ENCODE measurements at places on chromosomes 2 and 18. TPM values are rescaled to one million over a fixed set of nuclear protein-coding genes. Genes with fewer than 3 reads are reported as not detected.

DNA sequence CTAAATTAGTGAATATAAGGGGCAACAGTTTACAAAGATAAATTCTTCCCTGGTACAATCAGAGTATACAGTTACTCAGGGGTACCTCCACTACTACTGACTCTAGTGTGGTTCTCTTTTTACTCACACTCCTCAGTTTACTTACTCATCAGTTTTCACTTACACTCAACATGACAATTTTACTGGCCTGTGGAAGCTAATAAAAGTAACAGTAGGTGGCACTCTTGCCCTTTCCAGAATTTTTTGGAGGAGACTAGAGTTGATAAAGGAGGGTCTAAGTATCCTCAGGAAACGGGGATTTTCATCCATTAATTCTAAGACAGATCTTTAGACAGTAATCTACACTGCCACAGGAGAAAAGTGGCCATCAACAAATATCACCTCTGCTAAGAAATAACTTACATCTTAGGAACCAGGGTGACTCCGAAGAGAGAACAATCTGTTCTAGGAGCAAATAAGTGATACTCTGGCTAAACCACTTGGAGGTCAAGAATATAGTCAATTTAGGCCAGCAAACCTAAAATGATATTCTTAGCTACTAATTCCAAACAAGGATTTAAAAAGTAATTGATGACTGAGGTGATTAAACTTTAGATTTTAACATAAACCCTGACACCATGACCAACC is 61.3 kb downstream of the ATL2 start:
- DNase-seq: no peak

DNA sequence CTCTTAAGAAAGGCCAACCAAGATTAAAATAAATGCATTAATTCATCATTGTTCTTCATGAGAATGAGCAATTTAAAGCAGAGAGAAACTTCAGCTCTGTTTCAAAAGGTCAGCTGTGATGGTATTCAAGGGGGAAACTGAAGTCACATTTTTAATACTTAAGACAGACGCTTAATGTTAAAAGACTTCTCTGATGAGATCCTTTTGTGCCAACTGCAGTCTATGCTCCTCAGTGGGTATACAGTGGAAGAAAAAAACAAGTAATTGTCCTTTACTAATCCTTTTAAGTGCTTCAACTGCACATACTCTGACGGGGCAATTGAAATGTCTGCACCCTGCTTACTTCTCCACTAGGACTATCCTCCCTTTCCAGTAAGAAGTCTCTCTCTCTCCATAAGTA is 309.7 kb downstream of the GULP1 start:
- DNase-seq: no peak

GRCh38 chr2:215241791-215242305 is 70.0 kb upstream of the ATIC start:
- DNase-seq: no peak

DNA sequence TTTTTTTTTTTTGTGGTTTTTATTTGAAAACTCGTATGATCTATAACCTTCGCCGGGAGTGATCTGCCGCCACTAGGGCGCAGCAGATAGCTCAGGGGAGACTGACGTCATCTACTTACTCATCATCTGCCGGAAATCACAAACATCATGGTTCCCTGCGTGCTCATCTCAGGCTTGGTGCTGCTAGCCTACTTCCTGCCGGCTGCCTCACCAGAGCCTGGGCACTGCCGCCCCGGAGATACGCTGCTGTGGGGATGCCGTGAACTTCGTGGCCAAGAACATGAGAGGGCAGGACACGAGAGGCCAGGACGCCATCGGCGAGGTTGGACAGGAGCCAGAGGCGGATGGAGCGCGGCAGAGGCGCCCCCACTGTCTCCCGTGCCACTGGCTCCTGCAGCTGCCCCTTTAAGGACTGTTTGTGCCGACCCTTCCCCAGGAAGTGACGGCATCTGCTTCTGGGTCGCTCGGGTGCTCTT is 68.8 kb downstream of the DOK6 start:
- peak; percentile 62 for DNase-seq

- DNase-seq: no peak
Measured at GRCh38 chr2:178280244-178280852, 86.0 kb downstream of the OSBPL6 start.

GRCh38 chr2:25132299-25132635 is 36.1 kb downstream of the POMC start:
- DNase-seq: no peak

GRCh38 chr2:97747716-97748115 is 34.3 kb downstream of the ZAP70 start:
- no peak for DNase-seq

DNA sequence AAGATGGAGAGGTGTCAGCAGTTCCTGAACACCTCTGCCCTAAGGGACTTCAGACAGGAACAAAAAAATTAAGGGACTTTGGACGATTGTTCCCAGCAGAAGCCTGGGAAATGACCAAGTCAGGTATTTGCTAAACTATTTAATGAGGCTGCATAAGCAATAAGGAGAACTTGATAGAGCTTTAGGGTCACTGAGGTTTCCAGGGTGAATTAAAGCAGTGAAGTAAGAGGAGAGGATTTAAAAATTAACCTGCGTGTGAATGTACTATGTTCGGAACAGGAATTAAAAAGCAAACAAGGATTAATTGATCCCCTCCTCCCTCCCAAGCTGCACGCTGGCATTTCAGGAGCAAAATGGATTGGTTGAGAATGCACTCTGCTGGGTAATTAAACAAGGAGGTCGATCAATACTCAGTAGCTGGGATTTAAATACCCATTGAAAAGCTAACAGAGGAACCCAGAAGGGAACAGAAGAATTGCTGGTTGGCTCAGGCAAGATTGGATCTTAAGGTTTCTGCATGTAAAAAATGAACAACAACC is 157.2 kb downstream of the RNF152 start:
- DNase-seq: no peak

DNA sequence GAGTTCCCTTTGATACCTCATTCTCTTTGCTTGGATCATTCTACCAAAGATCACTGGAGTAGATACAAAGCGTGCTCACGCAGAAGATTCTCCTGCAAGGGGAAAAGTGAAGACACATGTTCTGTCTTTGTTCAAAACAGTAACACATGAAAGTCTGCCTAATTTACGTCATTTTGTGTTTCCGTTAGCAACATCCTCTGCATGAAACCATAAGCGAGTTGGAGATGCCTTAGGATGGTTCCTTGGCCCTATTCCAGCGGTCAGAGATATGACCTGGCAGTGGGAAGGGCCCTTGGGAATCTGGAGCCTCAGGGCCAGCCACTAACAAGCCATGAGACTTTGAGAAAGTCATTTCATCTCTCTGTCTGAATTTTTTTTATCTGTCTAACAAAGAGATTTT is 180.9 kb upstream of the TWIST2 start:
- peak; percentile 60 for DNase-seq

GRCh38 chr18:25876330-25876948 is 214.0 kb downstream of the SS18 start:
- DNase-seq: no peak

GRCh38 chr2:138440759-138441158 is 60.8 kb upstream of the SPOPL start:
- DNase-seq: no peak

DNA sequence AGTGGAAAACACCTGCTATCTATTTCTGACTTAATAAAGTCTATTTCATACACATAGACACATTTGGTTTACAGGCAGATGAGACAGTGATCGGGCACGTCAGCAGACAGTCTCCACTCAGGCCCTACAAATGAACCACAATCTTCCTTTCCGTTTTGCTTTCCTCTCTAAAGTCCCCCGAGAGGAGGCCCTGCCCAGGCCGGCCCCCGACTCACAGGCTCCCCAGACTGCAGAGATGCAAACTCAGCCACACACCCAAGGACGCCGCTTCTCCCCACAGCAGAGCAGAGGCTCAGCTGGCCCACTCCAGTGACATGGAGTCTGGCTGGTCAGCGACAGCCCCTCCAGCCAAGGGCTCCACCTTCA is 9.3 kb upstream of the MTERF4 start:
- no peak for DNase-seq

- DNase-seq: no peak
Measured at GRCh38 chr2:212037062-212037461, 501.5 kb downstream of the ERBB4 start.

GRCh38 chr18:5890331-5891183 is 4.8 kb downstream of the TMEM200C start:
- DNase-seq: no peak

GRCh38 chr2:70680735-70681134 is 87.3 kb downstream of the ADD2 start:
- no peak for DNase-seq

DNA sequence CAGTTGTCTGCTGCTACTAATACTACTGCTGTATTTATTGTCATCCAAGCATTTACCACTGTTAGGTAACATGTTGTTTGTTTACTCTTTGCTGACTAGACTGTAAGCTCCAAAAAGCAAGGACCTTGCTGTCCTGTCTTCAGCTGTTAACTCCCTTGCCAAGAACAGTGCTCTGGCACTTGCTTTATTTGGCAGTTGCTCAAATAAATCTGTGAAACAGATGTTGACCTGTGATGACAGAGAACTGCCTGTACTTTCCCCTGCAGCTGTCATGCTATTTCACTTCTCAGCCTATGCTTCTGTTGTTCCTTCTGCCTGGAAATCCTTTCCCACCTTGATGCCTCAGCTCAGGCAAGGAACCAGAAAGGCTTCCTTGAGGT is 181.2 kb downstream of the ATAD2B start:
- DNase-seq: no peak

GRCh38 chr18:45548614-45549013 is 66.7 kb upstream of the SLC14A2 start:
- no peak for DNase-seq

DNA sequence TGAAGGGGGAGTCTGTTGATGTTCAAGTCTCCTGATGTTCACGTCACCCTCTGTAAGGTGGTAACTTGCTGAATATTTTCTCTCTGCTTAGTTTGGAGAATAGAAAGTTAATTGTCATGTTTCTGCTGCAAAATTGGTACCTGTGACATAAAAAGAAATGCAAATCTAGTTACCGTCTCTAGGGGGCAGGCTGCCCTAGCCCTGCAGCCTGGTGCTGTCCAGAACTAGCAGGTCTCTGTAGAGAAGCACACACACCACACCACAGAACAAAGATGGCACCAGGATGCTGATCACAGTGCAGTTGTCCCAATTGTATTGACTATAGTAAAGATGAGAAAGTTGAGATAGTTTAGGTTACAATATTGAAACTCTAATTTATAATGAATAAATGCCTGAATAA is 47.0 kb downstream of the SLC9A4 start:
- no peak for DNase-seq

DNA sequence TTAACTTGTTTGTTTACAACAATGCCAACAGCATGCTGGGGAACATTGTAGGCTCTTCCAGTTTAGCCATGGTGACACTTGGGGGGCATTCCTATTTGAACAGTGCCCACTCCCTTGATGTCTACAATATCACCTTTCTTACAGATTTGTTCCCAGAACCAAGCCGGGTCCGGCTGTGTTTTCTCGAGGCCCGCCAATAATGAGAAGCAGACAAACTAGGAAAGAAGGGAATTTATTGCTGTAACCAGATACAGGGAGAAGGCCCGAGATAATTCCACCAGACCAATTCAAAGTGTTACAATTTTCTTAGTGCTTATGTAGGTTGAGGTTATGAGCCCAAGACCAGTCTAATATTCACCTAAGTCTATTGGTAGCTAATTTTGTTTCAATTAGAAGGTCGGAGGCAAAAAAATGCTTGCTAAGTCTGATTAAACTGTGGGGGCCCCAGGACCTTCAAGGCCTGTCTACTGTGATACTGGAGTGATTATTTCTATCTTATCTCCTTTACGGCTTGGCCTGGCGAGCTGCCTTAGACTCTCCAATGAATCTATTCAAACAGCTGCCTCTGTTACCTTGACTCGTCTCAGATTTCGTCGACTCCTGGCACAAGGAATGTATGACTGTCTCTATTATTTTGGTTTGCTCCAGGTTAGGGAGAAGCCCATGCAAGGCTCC is 59.1 kb upstream of the PSME4 start:
- DNase-seq: peak; percentile 66

GRCh38 chr2:233436191-233436581 is 81.9 kb downstream of the DGKD start:
- DNase-seq: no peak

DNA sequence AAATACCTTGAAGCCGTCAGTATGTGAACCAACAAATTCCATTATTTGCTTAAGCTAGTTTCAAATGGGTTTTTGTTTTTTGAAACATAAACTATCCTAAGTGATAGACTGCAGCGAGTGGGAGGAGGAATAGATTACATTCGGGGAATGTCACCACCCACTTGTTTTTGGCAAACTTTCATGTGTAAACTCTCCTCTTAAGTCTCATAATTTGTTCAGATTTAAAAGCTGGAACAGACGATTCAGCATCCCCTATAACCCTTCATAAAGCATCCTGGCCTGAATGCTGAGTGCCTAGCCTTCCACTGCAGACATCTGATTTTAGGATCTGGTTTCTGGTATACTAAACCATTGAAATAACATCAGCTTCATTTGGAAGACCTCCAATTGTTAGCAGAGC is 51.0 kb downstream of the CPO start:
- no peak for DNase-seq

DNA sequence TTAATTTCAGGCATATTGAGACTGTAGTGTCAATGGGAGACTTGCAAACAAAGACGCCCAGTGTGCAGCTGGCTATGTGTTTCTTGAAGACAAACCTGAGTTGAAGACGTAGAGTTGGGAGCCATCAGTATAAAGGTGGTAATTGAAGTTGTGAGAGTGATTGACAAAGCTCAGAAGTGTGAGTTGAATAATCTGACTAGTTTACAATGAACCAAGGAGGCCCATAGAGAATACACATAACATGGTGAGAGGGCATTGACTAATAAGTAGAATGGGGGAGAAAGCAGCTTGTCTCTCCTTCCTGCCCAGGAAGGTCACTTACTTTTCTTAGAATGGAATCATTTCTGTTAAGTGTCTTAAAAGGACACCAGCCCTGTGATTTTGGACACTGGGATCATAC is 14.1 kb downstream of the SP110 start:
- DNase-seq: no peak

DNA sequence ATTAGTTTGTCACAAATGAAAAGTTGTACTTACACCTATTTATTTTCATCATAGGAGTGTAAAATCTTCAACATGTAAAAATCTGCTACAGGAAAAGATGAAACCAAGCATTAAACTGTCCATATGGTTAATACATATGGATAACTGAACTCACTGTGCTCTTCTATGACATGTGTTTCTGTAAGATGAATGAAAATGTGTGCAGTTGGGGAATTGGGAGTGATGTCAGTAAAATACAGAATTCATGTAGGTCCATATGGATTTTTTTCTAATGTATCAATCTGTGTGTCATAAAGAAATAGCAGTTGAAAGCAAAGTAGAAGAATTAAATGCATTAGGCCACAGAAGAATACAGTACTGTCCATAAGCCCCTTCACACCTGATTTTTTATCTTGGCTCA is 178.4 kb upstream of the COL3A1 start:
- DNase-seq: no peak

The SLC38A11 gene
- total RNA-seq: 1.4 TPM

The CKAP2L gene
- total RNA-seq: 0.23 TPM

The RESP18 gene
- total RNA-seq: not detected

The ADD2 gene
- total RNA-seq: 2.5 TPM

The LRP2 gene
- not detected for total RNA-seq

The LRP1B gene
- 0.42 TPM for total RNA-seq

The IL18R1 gene
- 7.5 TPM for total RNA-seq

The POTEC gene
- not detected for total RNA-seq
